ENCODE measurements at places on chromosomes 11 and 22.
A peak's percentile ranks its signal among the peaks of the same experiment; 100 is the strongest.

GRCh38 chr11:46389450-46390330 is 1.9 kb downstream of the CHRM4 start:
- peak; percentile 39 for DNase-seq

- no peak for DNase-seq
Measured at GRCh38 chr22:30361916-30362650, 5.3 kb downstream of the CCDC157 start.

GRCh38 chr22:41387341-41387740 is 5.6 kb downstream of the TEF start:
- DNase-seq = no peak

DNA sequence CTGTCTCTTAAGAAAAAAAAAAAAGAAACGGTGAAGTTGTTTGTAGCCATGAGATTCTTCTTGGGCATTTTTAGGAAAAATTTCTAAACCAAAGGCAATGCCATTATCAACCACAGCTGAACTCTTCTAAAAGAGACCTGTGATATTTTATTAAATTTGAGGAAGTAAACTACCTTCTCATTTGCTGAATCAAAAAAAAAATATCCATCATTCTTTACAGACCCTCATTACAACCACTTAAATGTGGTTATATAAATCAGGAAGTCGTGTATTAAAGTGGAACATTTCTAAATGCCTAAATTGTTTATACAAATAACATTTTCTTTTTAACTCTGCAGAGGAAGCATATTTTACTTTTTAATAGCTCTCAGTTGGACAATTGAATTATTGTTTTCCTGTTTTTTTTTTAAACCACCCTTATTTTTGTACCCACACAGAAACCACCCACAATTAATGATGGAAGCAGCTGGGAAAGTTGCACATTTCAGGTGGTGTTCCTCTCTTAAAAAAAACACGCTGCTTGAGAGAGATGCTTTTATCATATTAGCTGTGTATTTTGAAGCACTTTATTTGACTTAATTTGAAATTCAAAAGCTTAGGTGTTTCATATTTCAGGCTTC is 91.2 kb downstream of the ARHGAP42 start:
- DNase-seq = no peak

Data from tibial artery (tissue), 4 donors.